CD4-positive, alpha-beta T cell treated with Interleukin-10 for 1 hour (primary cell): ENCODE measurements at places on chromosomes 12 and 14.

DNA sequence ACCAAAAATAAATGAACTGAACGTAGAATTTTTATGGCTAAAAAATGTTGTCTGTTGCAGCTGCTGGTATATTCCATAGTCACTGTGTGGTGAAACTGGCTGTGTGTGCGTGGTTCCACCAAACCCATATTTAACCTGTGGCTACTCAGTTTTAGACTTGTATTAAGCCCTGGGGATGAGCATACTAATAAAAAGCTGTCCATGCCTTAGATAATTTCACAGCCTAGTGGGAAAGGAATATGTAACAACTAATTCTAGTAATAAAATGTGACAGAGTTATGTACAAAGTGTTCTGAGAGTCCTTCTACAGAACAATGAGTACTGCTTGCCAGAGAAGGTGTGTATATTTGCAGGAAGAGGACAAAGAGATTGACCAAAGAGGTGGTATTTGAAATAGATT lies 125.5 kb downstream of the TMTC3 start:
- no peak for DNase-seq

- DNase-seq = no peak
These were observed 9.0 kb downstream of the GALNT6 start for GRCh38 chr12:51382173-51382572.

DNA sequence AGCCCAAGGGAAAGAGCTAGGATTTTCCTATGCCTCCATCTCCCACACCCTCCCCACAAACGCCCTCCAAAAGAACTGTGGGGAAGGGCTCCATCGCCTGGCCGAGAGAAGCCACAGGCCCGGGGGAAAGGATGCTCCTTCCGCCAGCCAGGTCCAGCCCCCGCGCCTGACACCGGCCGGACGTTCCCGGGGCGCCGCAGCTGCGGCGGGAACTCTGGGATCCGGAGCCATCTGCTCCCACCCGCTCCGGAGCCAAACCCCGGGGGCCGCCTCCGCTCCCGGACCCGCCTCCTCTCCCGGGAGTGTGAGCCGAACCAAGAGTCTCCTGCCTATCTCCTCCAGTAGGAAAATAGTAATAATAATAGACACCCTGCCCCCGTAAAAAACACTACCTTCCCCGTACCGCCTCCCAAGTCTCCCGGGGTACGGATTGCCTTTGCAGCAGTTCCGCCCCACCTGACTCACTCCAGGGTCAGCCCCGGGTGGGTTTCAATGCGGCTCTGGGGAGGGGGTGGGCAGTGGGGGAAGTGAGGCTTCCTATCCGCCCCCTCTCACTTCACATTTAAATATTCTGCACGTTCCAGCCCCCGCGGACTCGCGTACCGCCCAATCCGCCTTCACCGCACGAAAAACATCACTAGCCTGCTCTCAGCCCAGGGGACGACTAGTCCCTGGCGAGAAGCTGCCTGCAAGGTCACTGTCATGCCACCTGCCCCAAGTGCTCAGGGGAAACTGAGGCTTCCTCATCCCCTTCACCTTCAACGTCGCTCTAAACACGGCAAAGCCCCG lies 2.4 kb downstream of the AGAP2 start:
- DNase-seq = no peak

DNA sequence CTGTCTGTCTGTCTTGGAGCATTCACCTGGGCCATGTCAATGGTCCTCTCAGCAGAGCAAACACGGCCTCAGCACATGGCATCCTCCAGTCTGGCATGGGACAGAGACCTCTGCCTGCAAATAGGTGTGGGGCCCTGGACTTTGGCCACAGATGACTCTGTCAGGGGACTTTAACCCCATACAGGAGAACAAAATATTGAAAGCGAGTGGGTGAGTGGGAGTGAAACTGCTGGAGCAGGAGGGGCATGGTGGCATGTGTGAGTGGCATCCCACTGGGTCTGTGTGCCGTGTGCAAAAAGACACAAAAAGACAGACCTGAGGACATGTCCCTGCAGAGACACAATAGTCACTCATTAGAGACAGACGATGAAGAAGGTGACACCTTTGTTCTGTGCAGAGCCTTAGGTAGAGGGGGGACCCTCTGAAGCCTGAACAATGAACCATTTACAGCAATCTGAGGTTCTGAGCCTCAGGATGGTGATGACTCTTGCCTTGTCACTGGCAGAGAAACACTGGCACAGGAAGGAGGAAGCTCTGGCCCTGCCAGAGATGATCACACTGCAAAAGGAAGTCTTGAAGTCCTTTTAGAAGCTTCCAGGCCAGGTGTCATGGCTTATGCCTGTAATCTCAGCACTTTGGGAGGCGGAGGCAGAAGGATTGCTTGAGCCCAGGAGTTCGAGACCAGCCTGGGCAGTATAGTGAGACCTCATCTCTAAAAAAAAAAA lies 7.5 kb downstream of the LAG3 start:
- DNase-seq = no peak

- DNase-seq = peak; percentile 79
These were observed 14.0 kb upstream of the RACGAP1 start for GRCh38 chr12:50039151-50039835.

GRCh38 chr14:104102282-104102914 lies 16.9 kb downstream of the ASPG start:
- no peak for DNase-seq

GRCh38 chr14:105313381-105314286 lies 914 bp upstream of the PACS2 start:
- no peak for DNase-seq

GRCh38 chr12:79267580-79267979 lies 403.0 kb downstream of the SYT1 start:
- no peak for DNase-seq

DNA sequence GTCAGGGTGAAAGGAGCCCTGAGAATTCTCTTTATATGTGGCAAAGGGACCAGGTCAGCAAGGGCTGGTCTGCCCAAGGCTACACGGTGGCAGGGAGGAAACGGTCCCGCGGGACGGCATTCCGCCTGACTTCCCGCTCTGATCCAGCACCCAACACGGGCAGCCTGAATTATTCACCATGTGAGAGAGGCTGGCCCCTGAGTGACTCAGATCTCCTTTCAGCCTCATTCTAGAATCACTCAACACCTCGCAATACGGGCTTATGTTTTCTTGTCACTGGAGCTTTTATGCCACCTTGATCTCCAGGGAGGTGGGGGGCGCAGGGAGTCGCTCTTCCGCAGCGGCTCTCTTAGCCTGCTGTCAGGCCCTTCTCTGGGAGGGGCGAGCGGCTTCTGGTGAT lies 8.5 kb downstream of the LRTM2 start:
- DNase-seq = no peak
